ENCODE measurements at places on chromosomes 5 and 9.

DNA sequence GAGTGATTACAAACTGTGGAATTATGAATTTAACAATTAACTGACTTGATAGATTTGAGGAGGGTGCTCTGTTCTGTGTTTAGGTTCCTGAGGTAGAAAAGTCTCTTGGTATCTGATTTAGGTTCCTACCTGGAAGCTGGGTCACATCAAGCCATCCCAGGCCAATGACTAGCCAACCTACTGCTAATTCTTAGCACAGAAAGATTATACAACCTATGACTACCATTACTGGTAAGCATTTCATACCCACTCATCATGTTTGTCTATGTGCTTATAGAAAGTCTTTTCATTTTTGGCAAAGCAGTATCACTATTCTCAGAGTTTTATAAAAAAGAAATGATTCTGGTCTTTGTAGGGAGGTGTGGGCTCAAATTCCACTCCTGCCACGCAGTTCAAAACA, 49.7 kb downstream of the GNAQ start:
- no peak for DNase-seq

- DNase-seq = peak; percentile 81
These were observed 763 bp downstream of the TJP2 start for GRCh38 chr9:69174616-69175463.

DNA sequence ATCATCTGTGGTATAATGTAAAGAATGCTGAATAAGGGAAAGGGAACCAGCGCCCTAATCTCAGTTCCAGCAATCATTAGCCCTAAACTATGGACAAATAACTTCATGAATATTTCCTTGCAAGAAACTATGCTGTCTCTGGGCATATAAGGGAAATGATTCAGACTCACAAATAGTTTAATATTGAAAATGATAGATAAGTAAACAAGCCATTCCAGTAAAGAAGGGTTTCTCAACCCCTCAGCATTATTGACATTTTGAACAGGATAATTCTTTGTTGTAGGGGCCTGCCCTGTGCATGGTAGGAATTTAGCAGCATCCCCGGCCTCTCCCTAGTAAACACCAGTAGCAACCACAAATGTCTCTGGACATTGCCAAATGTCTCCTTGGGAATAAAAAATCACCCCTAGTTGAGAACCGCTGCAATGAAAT, 23.8 kb downstream of the C5 start:
- no peak for DNase-seq

GRCh38 chr5:11384441-11385250, 519.6 kb downstream of the CTNND2 start:
- DNase-seq = no peak

DNA sequence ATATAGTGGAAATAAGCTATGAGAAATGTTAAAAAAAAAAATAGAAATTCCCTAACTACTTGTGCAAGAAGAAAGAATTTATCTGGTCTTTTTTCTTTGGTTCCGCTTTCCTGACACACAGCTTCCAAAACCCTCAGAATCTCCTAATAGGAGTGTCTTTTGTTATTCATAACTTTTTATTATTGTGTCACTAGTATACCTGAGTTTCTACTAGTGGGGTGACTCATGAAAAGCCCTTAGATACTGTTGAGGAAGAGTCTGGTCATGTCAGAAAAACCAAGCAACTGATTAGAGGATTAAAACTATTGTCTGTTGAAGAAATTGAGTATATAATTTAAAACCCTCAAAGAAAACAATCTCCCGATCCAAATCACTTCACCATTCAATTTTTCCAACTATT, 152.8 kb upstream of the IFNE start:
- no peak for DNase-seq

GRCh38 chr9:128007566-128008138, 26.9 kb upstream of the EEIG1 start:
- DNase-seq = peak; percentile 83

GRCh38 chr9:99128133-99128406, 23.2 kb downstream of the TGFBR1 start:
- DNase-seq = no peak

GRCh38 chr9:25678147-25678666, at the start of gene TUSC1:
Gene TUSC1 (minus strand): TSS chr9:25678444. CDS start chr9:25678312, 132 bp downstream.
- DNase-seq = peak; percentile 60

DNA sequence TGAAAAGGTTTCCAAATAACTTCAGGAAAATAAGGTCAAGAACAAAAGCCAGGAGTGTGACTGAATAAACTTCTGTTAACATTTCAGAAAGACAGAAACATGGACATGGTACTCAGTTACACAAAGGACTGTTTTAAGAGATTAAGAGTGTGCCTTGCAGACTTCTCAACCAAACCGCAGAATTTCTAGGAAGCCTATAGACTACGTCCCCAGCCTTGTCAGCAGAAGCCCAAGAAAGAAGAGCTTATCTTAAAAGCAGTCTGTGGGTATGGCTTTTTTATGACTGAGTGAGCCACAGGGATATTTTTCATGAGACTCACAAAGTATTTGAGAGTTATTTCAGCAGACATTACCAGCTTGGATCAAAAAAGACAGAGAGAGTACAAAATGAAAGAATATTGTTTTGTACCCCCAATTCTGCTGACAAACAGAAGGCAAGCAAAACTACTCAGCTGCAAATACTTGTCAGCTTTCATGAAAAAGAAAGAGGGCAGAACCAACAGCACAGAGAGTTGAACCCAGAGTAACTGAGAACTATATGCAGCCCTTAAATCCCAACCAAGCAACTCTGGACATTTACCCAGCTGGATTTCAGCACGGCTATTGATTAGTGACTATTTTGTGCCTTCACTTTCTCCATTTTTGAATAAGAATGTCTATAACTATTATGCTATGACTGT, 711.0 kb upstream of the CTNND2 start:
- DNase-seq = no peak

DNA sequence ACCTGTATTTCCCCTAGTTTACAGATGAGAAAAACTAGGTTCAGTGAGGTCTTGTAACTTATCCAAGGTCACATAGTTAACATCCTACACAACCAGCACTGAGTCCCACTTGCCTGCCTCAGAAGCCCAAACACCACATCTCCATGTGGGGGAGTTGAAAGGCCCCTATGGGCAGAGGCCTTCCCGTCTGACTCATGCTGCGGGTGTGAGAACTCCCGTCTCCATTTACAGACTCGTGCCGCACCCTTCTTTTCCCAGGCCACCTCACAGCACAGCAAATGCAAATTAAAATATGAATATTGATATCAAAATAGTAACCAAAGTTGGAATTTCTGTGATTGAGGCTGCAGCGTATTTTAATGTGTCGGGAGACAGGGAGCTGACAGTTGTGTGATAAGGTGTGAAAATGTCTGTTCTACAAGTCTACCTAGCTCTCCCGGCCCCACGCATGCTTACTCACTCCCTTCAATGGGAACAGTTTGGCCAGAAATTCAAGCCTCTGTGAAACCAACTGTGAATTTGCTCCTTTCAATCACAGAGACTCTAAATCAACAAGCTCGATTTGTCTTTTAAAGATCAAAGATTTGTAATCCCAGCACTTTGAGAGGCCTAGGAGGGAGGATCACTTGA, 90.1 kb downstream of the CRB2 start:
- peak; percentile 85 for DNase-seq

DNA sequence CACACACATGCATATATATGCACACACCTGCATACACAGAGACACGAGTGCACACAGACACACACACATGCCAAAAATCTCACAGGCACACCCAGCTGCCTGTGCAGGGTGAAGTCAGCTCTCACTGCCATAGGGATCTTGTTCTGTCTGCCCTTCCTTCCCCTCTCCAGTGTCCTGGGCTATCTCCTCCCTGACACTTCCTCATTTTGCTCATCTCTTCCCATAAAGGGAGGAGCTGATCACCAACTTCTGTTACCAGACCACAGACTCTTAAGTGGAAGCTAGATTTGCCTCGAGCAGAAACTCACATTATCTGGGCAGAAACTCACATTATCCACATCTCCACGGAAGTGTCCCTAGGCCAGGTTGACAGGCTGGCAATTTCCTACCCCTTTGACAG, 28.7 kb downstream of the LCP2 start:
- no peak for DNase-seq

- DNase-seq = no peak
These were observed 126.5 kb downstream of the MRPL36 start for GRCh38 chr5:1673042-1673677.

DNA sequence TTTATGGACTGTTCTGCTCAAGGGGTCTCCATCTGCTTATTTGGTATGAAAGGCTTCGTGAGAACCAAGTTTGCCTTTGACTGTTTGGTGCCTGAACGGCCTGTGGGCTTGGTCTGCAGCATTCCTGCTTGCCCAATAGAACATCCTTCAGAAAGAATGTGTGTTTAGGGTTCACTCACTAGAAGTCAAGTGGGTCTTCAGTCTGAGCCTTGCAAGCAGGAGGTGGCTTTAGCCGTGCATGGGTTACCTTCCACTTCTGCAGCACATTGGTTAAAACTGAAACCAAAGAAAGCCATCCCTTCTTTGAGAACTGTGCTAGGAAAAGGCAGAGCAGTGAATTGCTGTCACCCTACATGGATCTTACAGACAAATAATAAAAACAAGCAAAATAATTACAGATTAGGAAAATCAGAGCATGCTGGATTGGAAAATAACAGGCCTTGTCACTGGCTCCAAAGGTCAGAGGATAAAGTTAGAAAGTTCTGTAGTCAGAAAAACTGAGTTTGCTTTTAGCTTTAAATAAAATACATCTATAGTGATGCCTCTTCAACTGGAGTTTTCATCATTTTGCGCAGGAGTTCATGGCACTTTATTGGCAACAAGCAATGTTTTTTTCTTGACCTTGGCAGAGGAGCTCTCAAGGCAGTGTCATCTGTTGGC, 16.6 kb downstream of the WWC1 start:
- DNase-seq = no peak

DNA sequence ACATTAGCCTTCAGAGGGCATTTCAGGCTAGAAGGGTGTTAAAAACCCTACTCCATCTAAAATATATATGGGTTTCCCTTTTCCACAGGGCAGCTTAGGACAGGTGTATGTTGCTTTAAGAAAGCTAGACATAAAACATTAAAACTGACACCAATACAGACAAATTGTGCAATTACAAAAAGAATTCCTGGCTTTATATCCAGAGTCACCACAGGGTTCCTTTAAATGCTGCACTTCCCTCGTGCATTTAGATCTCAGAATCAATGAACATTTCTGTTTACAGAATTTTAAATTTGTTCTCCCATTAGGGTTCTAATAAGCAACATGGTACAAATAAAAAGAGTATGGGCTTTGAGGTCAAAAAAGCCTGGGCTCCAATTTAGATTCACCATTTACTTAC, 170.2 kb downstream of the MAPKAP1 start:
- no peak for DNase-seq

DNA sequence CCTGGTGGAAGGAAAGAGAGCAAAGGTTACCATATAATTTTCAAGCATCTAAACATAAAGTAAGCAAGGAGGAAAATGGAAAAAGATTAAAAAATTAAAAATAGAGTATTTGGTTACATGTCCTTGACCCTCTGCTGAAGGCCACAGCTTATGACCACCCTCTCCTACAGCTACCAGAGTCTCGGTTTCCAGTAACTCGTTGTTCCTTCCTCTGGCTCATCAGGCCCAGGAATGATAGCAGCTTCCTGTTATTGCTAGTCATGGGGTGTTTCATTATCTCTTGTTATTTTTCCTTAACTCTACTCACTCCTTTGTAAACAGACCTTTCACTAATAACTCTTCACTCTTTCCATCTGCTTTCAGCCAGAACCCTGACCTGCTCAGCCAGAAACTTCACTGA, 102.2 kb downstream of the YTHDC2 start:
- no peak for DNase-seq

DNA sequence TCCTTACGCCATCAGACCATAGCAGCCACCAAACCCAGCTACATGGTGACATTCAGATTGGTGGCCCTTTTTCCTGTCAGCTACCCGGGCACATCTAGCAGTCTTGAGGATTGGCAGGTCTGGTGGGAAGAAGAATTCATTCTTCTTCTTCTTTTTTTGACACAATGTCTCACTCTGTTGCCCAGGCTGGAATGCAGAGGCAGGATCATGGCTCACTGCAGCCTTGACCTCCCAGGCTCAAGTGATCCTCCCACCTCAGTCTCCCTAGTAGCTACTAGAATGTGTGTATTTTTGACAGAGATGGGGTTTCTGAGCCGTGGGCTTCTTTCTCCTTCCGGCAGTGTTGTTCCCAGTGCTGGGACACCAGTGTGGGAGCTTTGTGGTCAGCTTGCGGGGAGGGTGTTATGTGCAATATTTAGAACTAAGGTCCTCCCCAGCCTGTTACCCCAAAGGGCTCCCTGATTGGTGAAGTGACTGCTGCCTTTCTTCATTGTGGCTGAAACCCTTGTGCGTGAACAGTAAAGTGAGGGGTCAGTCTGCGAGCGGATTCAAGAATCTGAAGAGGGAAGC, 3.4 kb downstream of the NTMT1 start:
- no peak for DNase-seq

DNA sequence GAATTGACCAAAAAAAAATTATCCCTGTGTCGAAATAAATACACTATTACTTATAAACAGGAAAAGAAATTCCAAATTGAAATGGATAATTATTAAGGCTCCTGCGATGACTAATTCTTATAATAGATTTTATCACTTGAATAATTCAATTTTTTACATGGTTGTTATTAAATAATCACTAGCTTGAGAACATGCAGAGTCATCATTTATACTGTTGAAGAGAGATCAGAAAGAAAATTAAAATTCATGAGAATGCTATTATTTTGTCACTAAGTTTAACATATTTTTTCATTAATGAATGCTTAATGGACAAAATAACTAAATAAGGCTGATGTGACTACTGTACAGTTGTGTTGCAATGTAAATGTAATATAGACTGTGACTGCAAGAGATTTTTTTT, 1011.3 kb upstream of the C9orf72 start:
- DNase-seq = no peak

DNA sequence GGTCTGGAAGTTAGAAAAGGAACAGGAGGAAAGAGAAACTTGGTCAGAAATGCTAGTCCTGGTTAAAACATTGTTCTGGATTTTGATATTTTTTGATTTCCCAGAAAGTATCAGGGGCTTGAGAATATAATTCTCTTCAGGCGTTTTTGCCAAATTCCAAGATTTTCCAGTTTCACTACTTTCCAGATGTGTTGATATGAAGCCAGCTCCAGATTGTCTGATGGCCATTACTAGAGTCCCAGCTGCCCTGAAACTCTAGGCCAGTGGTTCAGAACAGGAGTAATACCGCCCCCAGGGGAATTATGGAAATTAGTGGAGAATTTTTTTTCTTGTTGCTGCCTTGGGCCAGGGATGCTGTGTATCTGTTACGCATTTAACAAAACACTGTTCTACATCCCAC, 88.6 kb downstream of the KCNN2 start:
- DNase-seq = no peak

- no peak for DNase-seq
These were observed 1.6 kb downstream of the ANXA2R start for GRCh38 chr5:43038496-43038989.

GRCh38 chr5:126471875-126472537, 48.8 kb downstream of the GRAMD2B start:
- DNase-seq = no peak

DNA sequence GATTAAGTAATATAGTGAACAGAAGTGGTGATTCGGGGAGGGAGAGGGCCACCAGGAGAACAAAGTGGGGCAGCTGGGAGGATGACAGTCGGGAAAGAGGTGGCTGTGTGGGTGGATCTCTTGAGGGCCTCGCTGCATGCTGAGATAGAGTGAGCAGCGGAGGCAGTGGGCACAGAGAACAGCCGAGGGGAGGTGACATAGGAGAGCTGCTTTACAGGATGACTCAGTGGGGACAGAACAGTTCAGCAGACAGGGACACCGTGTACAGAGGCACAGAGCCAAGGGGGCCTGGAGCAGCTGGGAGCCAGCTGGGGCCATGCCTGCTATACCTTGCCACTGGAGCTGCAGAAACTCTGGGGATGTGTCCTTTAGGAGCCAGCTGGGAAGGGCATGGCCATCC, 273.9 kb downstream of the GADD45G start:
- no peak for DNase-seq
